ENCODE measurements at places on chromosomes 1 and 21.

DNA sequence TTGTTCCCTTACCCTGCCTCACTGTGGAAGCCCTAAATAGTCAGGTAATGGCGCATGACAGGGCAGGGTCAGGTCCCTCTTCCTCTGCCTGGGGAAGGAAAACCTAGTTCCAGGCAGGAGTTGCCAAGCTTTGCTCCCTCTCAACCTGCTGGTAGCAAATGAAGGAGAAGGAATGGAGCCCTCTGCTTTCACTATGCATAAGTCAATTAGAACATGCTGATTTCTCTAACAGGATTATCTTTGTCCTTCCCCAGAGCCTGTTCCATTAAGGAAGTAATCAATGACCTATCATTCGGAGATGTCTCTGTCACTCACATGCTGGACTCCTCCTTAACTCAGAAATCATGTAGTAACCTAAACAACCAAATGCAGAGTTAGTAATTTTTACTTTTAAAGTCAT, 161.8 kb upstream of the NFIA start:
- no peak for DNase-seq

GRCh38 chr1:183318433-183318832, 99.7 kb downstream of the NMNAT2 start:
- DNase-seq = no peak

DNA sequence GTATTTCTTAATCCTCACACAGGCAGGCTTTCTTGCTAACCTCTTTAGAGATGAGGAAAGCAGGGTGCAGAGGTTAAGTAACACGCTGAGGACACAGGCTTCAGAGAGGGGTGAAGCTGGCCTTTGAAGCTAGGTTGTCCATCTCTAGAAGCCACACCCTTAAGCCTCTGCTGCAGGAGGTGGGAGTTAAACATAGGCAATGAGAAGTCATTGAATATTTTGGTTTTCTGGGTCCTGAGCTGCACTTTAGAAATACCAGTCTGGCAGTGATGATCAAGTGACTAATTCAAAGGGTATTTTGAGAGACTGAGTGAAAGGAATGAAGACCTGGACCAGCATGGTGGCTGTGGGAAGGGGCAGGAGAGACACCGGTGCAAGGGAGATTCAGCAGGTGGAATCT, 9.9 kb downstream of the KCNJ15 start:
- no peak for DNase-seq

DNA sequence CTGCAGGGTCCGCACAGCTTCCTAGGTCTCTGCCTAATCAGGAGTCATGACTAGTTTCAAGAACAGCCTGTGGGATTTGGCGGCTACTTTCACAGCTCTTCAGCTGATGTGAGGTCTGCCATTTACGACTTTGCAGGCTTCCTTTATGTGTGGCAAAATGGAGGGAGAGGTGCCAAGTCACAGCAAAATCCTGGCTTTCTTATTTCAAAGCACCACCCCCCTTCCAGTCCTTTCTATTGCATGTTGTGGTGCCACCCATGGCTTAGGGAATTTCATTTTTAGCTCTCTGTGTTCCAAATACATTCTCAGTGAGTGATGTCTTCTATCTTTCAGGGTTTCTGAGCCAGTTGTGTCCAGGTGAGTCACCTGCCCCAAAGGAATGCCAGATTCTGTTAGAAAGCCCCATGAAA, 75.1 kb upstream of the WLS start:
- DNase-seq = no peak

- no peak for DNase-seq
Observed at GRCh38 chr21:36945496-36946138, 20.9 kb downstream of the HLCS start.

- DNase-seq = no peak
Observed at GRCh38 chr1:151056149-151056548, 3.3 kb downstream of the CDC42SE1 start.
